RWPE2 (cell line): ENCODE measurements at places on chromosomes 2 and 18.

DNA sequence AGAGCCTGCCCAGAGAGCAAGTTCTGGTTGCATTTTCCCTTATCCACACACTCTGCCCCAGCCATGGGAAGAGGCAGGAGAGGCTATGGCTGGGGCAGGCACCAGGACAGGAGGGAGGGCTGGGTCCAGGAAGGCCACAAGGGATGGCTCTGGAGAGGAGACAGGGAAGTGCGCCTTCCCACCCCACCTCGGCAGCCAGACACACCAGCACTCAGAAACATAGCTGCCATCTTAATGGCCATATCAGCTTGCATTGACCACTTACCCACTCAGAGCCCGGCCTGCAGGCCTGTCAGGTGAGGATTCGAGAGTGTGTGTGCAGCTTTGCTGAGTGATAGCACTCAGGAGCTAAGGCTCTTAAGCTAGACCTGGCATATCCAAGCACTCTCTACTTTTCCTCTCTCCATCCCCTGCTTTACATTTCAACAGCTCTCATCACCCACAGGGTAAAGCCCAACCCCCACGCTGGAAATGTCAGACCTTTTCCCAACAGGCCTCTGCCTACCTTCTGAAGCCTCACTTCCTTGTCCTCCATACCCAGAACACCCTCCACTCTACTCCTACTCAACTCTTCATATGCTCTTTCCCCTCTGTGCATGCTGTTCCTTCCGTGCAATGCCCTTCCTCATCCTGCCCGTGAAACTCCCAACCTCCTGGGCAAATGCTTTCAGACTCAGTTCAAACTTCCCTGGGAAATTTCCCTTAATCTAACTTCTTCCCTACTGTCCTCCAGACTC lies 147.9 kb downstream of the TNS1 start:
- no peak overlapping the region for H3K4me3 ChIP-seq
- no peaks in the 10 kb centered on the region for H3K27me3 ChIP-seq
- H3K27ac ChIP-seq, result no peak overlapping the region
- no peaks in the 10 kb centered on the region for H3K36me3 ChIP-seq

GRCh38 chr18:79924814-79925731 lies 26.4 kb downstream of the SLC66A2 start:
- no peak overlapping the region for H3K4me3 ChIP-seq
- DNase-seq, result no peak
- no peak overlapping the region for H3K27ac ChIP-seq
- peaks cover 19% of the 10 kb centered on the region for H3K36me3 ChIP-seq
- no peaks in the 10 kb centered on the region for H3K27me3 ChIP-seq

DNA sequence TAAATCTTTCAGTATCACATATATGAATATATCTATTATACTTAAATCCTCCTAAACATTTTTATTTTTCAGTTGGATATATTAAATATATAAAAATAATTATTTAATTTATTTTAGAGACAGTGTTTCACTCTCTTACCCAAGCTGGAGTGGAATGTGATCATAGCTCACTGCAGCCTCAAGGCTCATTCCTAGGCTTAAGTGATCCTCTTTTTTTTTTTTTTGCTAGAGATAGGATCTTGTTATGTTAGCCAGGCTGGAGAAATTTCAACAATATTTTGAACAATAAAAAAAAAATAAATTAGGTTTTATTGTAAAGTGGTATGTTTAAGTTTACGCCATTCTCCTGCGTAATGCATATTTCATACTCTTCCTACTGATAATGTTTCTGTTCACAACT lies 4.2 kb downstream of the SPAST start:
- peaks cover 4% of the 10 kb centered on the region; the same call in 1 of the 2 replicates for H3K36me3 ChIP-seq
- no peaks in the 10 kb centered on the region for H3K4me1 ChIP-seq
- no peak for DNase-seq
- H3K27me3 ChIP-seq, result no peaks in the 10 kb centered on the region

- no peak overlapping the region for H3K4me3 ChIP-seq
- H3K27me3 ChIP-seq, result no peaks in the 10 kb centered on the region
- no peaks in the 10 kb centered on the region for H3K4me1 ChIP-seq
- H3K27ac ChIP-seq, result no peak overlapping the region
- no peaks in the 10 kb centered on the region for H3K36me3 ChIP-seq
Measured at GRCh38 chr2:122816803-122817202, 1061.4 kb downstream of the TSN start.

GRCh38 chr2:144323946-144324345 lies 196.0 kb downstream of the ZEB2 start:
- peaks cover 7% of the 10 kb centered on the region for H3K4me1 ChIP-seq
- no peaks in the 10 kb centered on the region for H3K27me3 ChIP-seq
- no peak overlapping the region for H3K27ac ChIP-seq

DNA sequence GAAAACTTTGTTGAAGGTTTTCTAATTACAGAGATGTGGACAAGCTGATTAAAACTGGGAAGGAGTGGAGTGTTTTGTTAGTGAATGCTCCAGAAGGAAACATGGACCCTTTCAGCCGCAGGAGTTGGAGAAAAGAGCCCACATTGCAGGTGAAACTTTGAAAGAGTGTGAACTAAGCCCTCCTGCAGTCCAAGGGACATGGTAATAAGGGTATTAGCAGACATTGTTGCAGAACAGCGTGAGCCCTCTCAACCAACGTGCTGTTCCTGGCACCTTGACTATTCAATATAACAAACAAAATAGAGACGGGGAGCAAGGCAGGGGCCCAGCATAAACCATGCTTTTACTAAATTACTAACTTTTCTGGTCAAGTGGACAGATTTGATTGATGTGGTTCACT lies 122.7 kb downstream of the EPHA4 start:
- no peak overlapping the region for H3K27ac ChIP-seq
- no peak for DNase-seq
- H3K27me3 ChIP-seq, result no peaks in the 10 kb centered on the region
- no peak overlapping the region for H3K4me3 ChIP-seq
